ENCODE measurements at places on chromosomes 1 and 21. TPM values are rescaled to one million over a fixed set of nuclear protein-coding genes. Genes with fewer than 3 reads are reported as not detected.

LIN28A gene
- not detected for total RNA-seq

LCE1C gene
- total RNA-seq, result not detected

TBX15 gene
- 0.09 TPM for total RNA-seq

SEMA4A gene
- total RNA-seq, result 7.0 TPM

MMEL1 gene
- total RNA-seq, result not detected
